NCI-H345 (cell line): ENCODE measurements at places on chromosomes 6 and 20.

DNA sequence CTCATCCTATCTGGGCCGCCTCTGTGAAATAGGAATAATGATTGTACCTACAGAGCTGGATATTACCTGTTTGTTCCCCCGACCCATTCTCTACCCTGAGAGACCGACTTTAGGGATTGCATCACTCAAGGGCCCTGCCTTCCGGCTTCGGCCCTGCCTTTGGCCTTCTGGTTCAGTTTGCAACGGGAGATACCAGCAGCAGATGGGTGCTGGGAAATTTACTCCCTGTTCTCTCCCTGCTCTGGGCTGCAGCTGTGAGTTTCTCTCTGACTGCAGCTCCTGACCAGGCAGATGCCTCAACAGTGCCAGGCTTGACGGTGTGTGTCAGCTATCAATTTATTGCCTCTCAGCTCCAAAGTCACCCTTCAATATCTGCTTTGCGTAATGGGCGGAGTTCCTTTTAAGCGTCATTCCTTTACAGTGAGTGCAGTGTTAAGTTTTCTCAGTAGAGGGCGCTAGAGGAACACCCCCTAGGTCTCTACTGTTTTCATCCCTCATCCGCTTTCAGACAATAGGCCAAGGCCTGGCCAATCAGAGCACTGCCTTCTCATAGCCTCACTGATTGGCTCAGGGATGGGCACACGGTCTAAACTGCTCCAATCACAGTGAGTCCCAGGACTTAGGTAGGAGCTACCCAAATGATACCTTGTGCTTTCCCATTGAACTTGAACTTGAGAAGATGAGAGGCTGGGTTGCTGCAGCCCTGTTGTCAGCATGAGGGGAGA lies 30.0 kb downstream of the KCNG1 start:
- peak; percentile 40 for DNase-seq

- DNase-seq, result no peak
Measured at GRCh38 chr6:26275663-26276062, 89.3 kb upstream of the BTN3A2 start.

- DNase-seq, result no peak
Measured at GRCh38 chr6:25411316-25411950, 132.3 kb downstream of the CARMIL1 start.

GRCh38 chr20:63061051-63061770 lies 54.4 kb upstream of the BHLHE23 start:
- DNase-seq, result no peak

GRCh38 chr6:113686049-113686448 lies 171.1 kb upstream of the MARCKS start:
- no peak for DNase-seq

GRCh38 chr6:73180076-73180738 lies 45.1 kb downstream of the KHDC1L start:
- no peak for DNase-seq

- no peak for DNase-seq
Measured at GRCh38 chr6:79137671-79138070, 59.6 kb upstream of the PHIP start.

DNA sequence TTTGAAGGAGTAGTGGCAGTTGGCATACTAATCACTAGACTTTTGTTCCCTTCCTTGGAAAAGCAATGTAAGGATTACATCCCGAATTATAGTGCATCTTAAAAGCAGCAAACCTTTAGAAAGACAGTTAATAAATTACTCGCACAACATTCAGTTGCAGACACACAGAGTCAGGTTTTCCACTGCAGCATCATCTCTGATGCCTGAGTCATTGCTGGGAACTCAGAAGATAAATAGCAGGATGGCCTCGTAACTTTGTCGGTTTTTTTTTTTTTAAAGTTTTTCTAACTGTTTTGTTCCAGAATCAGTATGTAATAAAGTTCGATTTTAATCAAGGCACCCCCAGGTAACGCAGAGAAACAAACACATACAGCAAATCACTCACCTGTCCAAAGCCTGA lies 34.3 kb downstream of the GJA10 start:
- no peak for DNase-seq

GRCh38 chr20:39631557-39631956 lies 669.4 kb downstream of the DHX35 start:
- DNase-seq, result no peak

- DNase-seq, result no peak
Measured at GRCh38 chr6:164178679-164179332, 764.3 kb downstream of the QKI start.

DNA sequence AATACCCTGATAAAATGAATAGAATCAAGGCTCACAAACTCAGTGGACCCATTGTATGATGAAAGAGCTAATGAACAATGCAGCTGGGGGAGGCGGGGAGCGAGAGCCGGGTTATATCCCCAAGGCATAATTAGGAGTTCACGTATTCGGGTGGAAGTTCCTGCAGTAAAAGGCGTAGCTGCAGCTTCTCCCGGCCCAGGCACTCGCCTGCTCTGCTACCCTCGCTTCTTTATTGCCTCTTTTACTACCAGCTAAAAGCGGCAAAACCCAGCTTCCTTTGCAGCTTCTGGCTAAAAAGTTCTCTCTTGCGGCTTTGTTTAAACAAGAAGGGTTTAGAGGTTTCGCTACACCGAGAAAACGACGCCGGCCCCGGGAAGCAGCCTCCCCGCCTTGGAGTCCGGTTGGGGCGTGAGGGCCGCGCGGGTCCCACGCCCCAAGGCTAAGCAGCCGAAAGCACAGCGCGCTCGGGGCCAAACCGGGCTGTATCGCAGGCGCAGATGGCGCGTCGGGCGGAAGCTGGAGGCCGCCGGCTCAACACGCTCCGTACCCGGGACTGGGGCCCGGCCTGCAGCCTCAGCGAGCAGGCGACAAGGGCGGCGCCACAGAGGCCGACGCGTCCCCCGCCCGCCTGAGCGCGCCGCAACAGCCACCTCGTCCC lies 1.6 kb downstream of the ZBTB2 start:
- peak; percentile 67 for DNase-seq

DNA sequence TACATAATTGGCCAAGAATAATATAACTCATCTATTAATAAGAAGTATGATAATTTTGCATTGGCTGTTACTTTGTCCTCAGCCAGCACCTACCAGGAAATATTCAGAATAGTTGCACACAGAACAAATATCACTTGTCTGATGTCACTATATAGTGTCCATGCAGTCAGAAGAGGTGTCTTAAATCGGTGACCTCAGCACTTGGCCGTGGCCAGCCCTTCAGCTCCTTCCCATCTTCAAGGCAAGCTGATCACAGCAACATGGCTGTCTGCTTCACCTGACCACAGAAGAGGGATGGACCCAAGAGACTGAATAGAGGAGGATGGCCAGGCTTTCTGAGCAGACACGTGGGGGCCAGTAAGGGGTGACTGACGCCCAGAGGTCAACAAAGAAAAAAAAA lies 22.2 kb downstream of the PDE10A start:
- DNase-seq, result no peak

DNA sequence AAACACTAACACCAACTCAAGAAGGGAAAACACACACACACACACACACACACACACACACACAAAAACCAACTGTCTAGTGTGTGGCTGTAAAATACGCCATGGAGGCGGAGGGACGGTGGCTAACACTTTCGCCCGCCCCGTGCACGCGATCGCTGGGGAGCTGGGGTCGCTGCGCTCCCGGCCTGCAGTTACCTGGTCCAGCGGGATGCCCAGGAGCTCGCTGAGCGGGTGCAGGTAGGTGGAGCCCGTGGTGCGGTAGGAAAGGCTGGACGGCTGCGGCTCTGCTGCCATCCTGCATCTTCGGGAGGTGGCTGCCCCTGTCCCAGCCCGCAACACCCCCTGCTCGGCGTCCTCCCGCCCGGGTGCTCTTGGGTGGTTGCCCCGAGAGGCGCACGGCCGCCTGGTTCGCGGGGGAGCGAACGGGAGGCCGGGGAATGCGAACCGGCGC lies 303 bp downstream of the MBOAT1 start:
- peak; percentile 64 for DNase-seq

GRCh38 chr6:153989989-153990388 lies 49.1 kb upstream of the OPRM1 start:
- DNase-seq, result no peak

DNA sequence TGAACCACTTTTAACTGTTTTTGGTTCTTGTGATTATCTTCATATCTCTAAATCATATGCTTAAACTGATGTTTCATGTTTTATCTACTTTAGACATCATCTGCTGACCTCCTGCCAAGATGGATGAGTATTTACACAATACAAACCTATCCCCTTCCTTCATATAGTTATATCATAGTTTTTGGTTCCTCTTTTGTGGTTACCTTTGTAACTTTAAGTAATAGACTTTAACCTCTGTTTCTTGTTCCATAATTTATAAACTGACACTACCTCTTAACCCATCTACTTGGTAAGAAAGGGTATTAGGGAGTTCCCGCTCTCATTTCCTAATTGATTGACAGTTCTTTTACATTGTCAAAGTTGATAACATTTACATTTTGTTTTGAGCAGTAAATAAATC lies 11.9 kb downstream of the PCMT1 start:
- no peak for DNase-seq

GRCh38 chr6:150751296-150751695 lies 114.2 kb upstream of the MTHFD1L start:
- DNase-seq, result no peak

- DNase-seq, result no peak
Measured at GRCh38 chr6:55040102-55040848, 134.0 kb upstream of the HCRTR2 start.

GRCh38 chr6:157036245-157036711 lies 259.1 kb downstream of the ARID1B start:
- no peak for DNase-seq
